Activated CD4-positive, alpha-beta T cell treated with anti-CD3 and anti-CD28 coated beads, Interleukin-2, amount 50 U/mL, for 48 hours (primary cell): ENCODE measurements at places on chromosomes 12 and 14.
A peak's percentile ranks its signal among the peaks of the same experiment; 100 is the strongest.

GRCh38 chr14:44438936-44439335 is 68.1 kb downstream of the FSCB start:
- no peak for DNase-seq

- DNase-seq: no peak
Measured at GRCh38 chr12:46391630-46392029, 19.1 kb upstream of the SLC38A2 start.

DNA sequence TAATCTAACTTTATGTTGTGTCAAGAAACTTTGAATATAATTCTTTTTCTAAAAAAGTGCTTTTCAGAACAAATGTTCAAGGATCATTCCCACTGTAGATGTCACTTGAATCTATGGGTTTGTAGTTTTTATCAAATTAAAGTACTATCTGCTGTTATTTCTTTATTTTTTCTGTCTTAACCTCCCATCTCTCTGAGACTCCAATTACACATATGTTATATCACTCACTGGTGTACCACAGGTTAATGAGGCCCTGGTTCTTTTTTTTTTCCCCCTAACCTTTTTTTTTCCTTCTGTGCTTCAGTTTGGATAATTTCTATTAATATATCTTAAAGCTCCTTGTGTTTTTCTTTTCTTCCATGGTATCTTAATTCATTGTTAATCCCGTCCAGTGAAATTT is 279.9 kb upstream of the RGS6 start:
- no peak for DNase-seq

DNA sequence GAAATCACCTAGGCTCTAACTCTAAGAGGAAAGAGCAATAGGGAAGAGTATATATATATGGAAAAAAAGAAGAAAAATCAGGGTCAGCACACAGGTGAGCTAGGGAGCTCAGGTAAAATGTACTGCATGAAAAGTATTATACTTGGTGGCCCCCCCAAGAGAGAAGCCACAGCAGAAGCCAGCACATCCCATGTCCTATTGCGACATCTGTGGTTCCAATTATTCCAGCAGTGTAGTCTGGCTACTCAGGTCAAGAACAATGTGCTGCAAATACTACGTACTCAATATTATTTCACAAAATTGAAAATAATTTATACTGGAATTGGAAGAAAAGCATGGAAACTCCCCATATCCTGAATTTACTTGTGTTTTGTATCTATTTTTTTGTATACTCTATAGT is 85.5 kb downstream of the CEP83 start:
- DNase-seq: no peak

GRCh38 chr12:120041386-120042231 is 52.6 kb downstream of the BICDL1 start:
- peak; percentile 13 for DNase-seq

DNA sequence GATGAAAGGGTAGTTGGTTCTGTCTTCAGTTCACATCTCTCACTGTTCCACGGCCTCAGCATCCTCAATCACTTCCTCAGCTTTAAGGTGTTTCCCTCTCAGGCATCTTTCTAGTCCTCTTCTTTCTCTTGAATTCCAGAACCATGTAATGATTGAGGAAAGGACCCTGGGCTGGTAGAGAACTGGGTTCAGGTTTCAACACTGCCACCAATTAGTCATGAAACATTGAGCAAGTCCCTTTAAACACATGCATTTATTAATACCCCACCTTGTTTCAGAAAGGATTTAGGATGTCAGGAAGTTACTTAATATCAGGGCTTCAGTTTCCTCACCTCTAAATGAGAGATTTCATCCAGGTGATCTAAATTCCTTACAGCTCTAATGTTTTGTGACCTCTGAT is 7.2 kb downstream of the DMAC2L start:
- no peak for DNase-seq

DNA sequence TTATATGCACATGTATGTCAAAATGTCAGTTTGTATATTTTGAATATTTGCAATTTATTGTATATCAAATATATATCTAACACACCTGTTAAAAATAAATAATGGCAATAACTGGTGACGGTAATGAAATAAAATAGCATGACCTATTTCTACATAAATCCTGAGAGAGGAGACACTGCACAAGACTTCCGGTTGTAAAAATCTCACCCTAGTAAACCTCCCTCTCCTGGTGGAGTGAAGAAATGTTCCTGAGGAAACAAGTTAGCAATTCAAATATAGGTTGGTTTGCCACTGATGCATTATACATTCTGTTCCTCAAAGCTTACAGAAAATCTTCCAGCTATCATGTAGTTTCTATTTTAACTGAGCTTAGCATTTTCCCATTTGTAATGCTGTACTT is 166.1 kb upstream of the SYT10 start:
- no peak for DNase-seq

DNA sequence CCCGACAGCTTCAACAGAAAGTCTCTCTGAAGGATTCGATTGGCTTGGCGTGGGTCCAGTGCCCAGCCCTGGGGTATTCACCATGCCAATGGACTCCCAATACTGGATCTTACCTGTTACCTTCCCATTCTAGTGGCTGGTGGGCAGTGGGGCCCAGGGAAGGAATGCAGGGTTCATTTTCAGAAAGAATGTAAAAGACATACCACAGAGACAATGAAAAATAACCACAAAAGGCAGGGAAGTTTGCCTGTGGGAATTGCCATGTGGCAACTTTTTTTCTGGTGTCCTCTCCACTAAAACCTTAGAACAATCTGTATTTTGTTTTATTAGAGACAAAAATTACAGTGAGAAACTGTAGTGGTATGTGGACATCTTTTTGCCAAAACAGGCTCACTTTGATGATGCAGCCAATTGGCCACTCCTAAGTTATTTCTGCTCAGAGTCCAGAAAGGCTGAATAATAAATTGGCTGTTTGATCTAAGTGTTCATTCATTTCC is 55.2 kb downstream of the PTGER2 start:
- no peak for DNase-seq

GRCh38 chr14:75393794-75394193 is 34.0 kb upstream of the JDP2 start:
- no peak for DNase-seq

DNA sequence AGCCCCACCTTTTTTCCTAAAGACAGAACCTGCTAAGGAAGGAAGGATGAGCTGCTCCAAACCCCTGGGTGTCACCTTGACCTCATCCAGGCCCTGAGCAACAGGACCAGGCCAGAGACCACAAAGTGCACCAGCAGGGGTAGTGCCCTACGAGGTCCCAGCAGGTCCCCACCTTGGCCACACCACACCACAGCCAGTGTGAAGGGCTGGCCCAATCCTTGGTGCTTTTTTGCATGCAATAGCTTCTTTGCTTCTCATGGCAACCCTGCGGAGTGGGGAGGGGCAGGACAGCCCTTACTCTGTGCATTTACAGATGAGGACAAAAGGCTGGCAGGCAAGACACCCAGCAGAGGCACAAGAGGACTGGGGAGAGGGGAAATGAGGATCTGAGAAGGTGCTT is 352.6 kb downstream of the BCL11B start:
- no peak for DNase-seq

DNA sequence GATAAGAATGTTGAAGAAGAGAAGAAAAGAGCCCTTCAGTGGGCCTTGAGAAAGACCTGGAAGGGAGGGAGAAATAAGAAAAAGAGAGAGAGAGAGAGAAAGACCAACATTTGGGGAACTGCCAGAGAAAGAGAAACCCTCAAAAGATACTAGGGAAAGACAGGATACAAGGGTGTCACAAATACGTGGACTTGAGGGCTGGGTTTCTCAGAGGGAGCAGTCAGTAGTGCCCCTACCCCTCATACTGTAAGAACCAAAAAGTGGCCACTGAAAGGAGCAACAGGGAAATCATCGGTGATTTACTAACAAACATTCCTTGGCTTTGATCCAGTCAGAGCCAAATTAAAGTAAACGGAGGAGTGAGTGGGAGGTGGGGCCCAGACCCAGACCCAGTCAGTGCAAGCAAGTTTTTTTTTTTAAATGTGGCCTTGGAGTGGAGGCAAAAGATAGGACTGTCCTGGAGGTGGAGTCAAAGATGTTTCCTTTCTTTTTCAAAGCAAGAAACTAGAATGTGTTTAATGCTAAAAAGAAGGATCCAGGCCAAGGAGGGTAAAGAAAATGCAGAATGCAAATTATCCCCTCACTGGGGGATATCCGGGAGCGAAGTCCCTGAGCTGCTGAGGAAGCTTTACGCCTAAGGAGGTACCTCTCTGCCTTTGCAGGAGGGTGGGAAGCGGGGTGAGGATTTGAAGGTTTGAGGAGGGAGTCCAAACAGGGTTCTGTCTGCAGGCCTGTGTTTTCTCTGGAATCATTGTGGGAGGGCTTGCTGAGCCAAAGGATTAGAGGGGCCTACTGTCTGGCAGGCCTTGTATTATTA is 143.5 kb upstream of the AMIGO2 start:
- no peak for DNase-seq

DNA sequence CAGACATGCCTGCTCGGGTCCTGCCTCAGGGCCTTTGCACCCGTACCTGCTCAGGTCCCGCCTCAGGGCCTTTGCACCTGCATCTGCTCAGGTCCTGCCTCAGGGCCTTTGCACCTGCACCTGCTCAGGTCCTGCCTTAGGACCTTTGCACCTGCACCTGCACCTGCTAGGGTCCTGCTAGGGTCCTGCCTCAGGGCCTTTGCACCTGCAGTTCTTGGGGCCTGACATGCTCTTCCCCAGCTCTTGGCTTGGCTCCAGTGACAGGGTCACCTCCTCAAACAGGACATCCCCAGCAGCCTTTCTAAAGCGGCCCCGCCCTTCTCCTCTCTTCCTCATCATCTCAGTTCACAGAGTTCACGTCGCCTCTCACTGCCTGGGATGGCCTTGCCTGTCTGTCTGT is 54.9 kb upstream of the NCOR2 start:
- no peak for DNase-seq

DNA sequence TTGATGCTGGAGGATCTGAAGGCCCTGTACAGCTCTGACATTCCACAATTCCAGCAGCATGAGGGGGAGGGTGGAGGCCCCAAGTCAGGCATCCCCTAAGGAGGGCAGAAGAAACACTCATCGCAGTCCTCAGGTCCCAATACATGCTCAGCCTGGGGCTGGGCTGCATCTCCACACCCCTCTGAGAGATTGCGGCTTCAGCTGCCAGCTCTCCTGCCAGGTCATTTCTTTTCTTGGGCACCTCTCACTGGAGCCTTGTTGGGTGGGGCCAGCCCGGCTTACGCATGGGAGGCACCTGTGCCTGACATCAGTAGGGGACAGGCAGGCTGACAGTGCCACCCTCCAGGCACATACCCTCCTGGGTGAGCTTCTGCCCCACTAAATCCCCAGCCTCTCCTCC is 89.8 kb downstream of the DICER1 start:
- no peak for DNase-seq

DNA sequence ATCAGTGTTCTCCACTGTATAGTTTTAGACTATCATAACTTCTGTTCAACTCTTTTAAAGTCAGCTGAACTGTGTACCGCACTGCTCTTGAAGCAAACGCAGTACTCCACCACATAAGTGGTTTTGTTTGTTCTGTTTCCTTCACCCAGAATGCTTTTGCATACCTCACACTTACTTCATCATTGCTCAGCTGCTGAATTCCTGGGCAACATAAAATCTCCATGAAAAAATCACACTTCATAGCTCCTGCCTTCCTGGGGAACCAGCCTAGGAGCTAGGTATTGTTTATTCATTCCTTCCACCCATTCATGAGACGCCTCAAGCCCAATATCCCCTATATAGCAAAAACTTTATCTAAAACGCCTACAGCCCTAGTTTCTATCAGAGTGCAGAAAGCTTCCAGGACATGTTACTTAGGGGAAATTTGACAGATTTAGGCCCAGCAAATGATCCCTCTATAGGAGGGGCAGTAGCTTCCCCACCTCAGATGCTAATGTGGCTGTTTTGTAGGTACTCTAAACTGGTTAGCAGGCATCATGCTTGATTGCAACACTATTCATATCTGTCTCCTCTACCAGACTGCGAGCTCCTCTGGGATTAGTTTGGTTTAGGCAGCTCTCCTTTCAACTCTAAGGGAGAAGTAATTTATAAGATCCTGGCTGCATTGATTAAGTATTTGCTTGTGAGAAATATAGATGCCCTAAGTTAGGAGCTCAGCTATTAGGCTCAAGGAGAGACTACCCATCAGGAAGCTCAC is 44.5 kb downstream of the LRRC9 start:
- no peak for DNase-seq

- DNase-seq: no peak
Measured at GRCh38 chr12:122969676-122970075, 3.4 kb upstream of the ABCB9 start.

GRCh38 chr12:58528271-58528670 is 392.0 kb downstream of the LRIG3 start:
- no peak for DNase-seq
